ENCODE measurements at places on chromosomes 1 and 21. TPM values are rescaled to one million over a fixed set of nuclear protein-coding genes. Genes with fewer than 3 reads are reported as not detected.
A peak's percentile ranks its signal among the peaks of the same experiment; 100 is the strongest.

The KRTAP19-1 gene
- not detected for total RNA-seq

DNA sequence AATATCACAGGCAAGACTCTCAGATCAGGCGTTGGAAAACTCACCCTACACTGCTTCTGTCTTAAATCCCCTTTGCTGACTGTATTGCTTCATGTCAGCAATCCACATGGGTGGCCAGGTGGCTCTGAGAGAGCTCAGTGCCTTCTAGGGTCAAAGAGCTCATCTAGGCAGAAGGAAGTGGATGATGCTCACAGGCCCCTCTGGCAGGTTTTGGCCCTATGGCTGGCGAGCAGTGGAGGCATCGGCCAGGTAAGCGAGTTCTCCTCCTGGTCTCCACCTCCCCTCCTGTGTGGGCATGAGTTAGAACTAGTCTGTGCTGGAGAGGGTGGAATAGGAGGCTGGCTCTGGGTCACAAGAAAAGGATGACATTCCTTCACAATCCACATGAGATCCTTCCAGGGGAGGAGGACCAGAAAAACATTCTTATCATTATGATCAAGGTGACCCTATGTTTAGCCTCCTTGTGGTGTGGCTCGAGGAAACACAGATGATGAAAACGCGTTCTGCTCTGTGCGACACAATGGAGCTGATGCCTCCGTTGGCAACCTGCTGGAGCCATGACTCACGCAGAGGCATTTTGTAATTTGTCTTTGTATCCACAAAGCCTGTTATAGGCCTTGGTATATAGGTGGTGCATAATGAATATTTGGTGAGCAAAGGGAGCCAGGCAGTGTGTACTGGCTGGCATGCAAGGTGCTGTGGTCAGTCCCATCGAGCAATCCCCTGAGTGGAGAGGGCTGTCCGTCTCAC is 264.6 kb upstream of the RAB4A start:
- H3K4me1 ChIP-seq = no peaks in the 10 kb centered on the region
- H3K36me3 ChIP-seq = no peaks in the 10 kb centered on the region
- no peak for DNase-seq
- no peak overlapping the region for H3K4me3 ChIP-seq
- no peak overlapping the region for H3K27ac ChIP-seq

The FUBP1 gene
- total RNA-seq = 53.6 TPM

DNA sequence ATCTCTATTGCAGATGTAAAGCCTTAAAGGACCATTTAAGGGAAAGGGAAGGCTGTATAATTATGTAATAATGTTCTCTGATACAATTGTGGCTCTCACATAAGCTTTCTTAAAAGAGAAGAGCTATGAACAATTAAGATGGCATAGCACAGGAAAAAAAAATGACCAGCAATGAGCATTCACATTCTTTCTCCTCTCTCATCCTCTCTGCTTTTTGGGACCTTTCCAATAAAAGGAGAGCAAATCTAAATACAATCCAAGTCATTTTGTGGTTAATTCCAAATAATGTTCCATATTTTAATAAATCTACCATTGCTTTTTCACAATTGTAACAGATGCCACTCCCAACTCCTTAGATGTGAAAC is 23.5 kb downstream of the SMYD3 start:
- peaks cover 18% of the 10 kb centered on the region for H3K4me1 ChIP-seq
- DNase-seq = no peak
- H3K27me3 ChIP-seq = no peaks in the 10 kb centered on the region
- peak overlapping the region; percentile 60 for H3K27ac ChIP-seq
- H3K36me3 ChIP-seq = no peaks in the 10 kb centered on the region
- H3K4me3 ChIP-seq = no peak overlapping the region

DNA sequence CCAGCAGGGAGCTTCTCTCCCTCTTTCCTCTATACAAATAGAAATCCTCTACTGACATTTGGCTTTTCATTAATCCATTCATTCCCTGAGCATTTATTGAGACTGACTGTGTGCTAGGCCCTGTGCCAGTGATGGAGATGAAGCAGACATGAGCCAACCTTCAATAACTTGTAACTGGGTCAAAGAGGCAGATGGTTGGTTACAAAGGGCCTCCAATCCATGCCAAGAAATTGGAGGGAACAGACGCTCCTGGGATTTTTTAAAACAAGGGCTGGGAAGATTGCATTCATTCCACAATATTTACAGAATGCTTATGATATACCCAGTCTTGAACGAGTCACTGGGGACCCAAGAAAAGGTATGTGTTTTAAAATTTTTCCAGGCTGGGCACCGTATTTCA is 6.2 kb downstream of the HPCAL4 start:
- peaks cover 95% of the 10 kb centered on the region for H3K27me3 ChIP-seq
- no peak overlapping the region for H3K4me3 ChIP-seq
- H3K27ac ChIP-seq = no peak overlapping the region
- H3K4me1 ChIP-seq = peaks cover 11% of the 10 kb centered on the region
- H3K36me3 ChIP-seq = no peaks in the 10 kb centered on the region
